RPMI7951 (cell line): ENCODE measurements at places on chromosomes 3 and 15.

GRCh38 chr3:61358364-61358763 is 107.1 kb upstream of the FHIT start:
- peak; percentile 43 for DNase-seq

DNA sequence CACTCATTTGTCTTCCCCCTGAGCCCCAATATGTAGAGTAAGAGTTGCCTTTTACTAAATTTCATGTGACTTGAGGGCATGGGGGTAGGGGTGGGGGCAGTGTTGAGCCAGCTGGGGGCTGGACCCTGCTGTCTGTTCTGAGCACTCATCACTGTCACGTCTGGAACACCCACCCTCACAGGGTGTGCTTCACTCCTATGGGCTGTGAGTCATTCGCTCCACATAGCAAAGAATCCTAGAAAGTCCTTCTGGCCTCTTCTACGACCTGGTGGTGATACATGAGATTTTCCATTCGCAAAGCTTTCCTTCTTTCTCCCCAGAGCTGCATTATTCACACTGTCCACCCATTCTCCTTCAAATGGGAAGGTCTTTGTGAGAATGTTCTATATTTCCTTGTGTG is 43.6 kb upstream of the MGLL start:
- DNase-seq = peak; percentile 73

DNA sequence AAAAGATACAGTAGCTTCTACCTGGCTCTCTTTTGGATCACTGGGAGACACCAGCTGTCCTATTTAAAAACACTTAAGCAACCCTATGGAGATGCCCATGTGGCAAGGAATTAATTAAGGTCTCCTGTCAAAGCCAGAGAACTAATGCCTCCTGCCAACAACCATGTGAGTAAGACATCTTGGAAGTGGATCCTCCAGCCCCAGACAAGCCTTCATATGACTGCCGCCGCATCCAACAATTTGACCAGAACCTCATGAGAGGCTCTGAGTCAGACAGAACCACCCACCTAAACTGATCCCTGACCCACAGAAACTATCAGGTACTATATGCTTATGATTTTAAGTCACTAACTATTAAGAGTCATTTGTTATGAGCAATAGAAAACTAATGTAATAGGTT is 22.3 kb downstream of the IFT80 start:
- peak; percentile 11 for DNase-seq

- DNase-seq = no peak
Measured at GRCh38 chr15:69930754-69931153, 167.0 kb downstream of the TLE3 start.

DNA sequence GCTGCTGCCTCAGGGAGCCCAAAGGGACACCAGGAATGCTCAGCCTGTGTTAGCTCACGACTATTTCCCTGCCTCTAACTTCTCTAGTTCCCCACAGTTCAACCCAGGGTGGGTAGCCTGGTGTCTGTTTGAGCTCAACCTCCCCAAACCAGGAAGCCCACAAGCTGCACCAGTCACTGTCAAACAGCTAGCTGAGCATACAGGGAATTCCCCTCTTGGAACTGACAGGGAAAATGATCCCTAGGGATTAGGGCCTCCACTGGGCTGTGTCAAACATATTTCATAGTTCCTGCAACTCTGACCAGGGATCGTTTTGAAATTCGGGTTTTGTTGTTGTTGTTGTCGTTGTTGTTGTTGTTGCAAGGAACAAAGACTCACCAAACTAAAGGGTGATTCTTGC is 147.1 kb upstream of the ICE2 start:
- no peak for DNase-seq

GRCh38 chr3:138186221-138186620 is 880 bp upstream of the ARMC8 start:
- DNase-seq = peak; percentile 36

- no peak for DNase-seq
Measured at GRCh38 chr3:76668653-76669052, 371.2 kb upstream of the ROBO2 start.

DNA sequence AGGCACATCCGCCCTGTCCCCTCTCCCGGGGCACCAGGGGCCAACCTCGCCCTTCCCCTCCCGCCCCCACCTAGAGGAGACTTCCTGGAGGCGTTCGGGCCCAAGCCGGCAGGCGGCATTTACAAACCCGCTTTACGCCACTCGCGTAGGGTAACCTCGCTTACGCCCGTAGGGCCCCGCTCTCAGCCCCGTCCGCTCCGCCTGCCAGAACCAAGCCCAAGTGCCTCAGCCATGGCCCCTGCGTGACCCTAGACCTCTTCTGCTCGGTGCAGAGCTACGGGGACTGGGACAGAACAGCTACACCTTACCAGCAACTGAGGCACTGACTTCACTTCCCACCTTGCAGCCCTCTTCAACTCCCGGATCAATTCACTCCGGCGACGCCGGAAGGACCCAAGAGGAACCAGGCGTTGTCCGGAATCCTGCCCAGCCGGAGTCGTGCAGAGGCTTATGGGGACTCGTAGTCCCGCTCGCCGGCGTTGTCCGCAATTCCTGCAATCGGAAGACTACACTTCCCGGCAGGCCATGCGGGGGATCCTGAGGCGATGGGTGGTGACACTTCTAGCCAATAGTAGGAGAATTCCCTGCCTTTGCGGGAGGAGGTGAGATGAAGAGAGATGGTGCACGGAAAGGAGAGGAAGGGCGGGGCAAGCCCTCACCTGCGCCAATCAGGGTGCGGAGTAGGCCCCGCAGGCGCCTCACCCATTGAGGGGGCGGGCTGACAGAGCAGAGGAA is at the start of gene PDCD10:
TSS of gene PDCD10 (minus strand) at position 395 of the 735 bp plus-strand sequence. CDS start 14,735 bp downstream, outside the sequence.
- peak; percentile 99 for DNase-seq

- DNase-seq = no peak
Measured at GRCh38 chr3:9779721-9780457, 10.1 kb upstream of the CAMK1 start.

- DNase-seq = no peak
Measured at GRCh38 chr15:89393056-89393455, 58.4 kb upstream of the POLG start.

DNA sequence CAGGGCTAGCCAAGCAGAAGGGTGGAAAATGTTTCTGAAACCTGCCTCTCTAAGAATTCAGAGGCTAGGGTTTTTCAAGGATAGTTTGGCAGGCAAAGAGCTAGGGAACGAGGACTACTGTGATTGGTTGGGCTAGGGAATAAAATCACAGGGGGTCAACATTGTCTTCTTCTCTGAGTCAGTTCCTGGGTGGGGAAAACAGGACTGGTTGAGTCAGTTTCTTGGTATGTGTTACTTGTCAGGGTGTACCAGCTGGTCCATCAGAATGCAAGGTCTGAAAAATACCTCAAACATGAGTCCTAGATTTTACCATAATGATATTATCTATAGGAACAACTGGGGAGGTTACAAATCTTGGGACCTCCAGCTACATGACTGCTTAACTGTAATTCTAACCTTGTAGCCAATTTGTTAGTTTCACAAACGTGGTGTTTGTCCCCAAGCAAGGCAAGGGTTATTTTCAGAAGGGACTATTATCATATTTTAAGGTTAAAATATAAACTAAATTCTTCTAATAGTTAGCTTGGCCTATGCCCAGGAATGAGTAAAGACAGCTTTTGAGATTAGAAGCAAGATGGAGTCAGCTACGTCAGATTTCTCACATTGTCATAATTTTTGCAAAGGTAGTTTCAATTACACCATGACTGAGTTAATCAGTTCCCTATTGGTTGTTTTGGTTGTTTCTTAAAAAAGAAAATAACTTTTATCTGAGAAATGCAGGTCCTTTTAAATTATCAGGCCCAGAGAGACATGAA is 231.5 kb downstream of the ALCAM start:
- DNase-seq = peak; percentile 91

- no peak for DNase-seq
Measured at GRCh38 chr15:47822048-47822447, 104.7 kb downstream of the SEMA6D start.

GRCh38 chr3:110680450-110680849 is 391.2 kb upstream of the NECTIN3 start:
- DNase-seq = no peak
